ENCODE measurements at places on chromosomes 13 and 19.

DNA sequence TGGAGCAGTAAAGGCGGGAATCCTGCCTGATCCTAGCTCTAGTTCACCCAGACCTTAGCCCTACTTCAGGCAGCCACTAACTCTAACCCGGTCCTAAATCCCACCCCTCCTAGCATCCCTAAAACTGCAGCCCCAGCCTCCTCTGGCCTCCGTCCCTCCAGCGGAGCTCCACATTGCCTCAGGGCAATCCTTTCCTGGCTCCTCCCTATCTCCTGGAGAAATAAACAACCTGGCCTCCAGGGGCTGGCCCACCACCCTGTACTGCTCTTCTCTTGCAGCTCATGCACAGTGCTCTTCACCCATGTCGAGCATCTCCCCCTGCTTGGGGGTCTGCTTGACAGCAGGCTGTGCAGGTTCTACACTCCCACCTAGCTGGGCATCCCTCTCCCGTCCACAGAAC is 6.7 kb downstream of the POU2F2 start:
- DNase-seq: no peak

DNA sequence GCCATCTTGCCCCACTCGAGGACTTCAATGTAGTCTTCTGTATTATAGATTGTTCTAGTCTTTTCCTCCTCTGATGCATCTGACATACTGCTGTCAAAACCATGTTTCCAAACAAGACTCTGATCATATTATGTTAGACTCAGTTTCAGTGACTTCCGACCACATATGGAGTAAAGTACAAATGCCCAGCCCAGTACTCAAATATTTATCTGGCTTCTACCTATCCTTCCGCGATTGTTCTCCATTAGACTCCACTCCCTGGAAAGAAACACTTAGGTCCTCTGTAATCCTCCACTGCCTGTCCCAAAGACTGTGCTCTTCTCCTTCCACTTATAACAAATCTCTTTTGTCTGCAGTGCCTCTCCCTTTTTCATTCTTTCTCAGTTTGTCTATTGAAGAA is 439.5 kb downstream of the EFNB2 start:
- no peak for DNase-seq

- DNase-seq: no peak
These were observed 63.0 kb upstream of the SOX1 start for GRCh38 chr13:112003941-112004340.

GRCh38 chr13:72170571-72170970 is 303.6 kb upstream of the DACH1 start:
- DNase-seq: no peak

- no peak for DNase-seq
These were observed 219.8 kb downstream of the MZT1 start for GRCh38 chr13:72507416-72508199.

DNA sequence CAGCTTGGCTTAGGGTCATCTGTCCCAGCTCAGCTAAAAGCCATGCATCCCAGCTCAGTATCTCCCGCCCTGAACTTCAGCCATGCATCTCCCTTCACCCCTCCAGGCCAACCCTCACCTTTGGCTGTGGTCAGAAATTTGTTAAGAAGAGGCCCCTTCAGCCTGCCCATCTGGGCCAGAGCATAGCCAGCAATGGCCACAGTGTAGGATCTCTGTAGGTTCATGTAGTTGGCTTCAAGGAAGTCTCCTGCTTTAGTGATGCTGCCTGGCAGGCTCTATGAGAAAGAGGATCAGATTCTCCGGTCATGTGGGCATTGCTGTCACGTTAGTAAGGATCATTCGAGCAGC is 16.6 kb upstream of the TNFSF14 start:
- no peak for DNase-seq

DNA sequence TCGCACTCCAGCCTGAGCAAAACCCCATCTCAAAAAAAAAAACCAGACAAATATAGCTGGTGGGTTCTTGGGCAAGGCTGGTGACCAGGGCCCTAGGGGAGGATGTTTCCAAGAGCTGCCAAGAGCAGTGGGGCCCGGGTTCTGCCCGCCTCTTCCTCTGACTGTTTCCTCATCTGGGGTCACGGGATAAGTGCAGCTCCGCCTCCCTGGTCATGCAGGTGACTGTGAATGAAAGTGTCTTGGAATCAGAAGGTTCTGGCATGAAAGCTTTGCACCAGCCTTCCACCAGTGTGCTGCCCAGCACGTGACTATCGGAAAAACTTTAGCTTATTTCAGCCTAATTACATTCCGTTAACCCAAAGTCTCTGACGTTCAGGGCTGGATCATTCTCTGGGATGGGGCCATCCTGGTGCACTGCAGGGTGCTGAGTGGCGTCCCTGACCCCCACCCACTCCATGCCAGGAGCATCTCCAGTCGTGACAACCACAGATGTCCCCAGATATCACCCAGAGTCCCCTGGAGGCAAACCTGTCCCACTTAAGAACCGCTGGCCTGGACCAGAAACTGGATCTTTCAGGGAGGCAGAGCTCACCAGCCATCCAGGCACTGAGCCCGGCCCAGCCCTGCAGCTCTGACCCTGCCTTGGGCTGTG is 85.6 kb downstream of the GNG7 start:
- no peak for DNase-seq

- no peak for DNase-seq
These were observed 2.2 kb downstream of the RPS11 start for GRCh38 chr19:49498475-49498874.

- DNase-seq: no peak
These were observed 679.8 kb upstream of the KLHL1 start for GRCh38 chr13:70788074-70788473.

DNA sequence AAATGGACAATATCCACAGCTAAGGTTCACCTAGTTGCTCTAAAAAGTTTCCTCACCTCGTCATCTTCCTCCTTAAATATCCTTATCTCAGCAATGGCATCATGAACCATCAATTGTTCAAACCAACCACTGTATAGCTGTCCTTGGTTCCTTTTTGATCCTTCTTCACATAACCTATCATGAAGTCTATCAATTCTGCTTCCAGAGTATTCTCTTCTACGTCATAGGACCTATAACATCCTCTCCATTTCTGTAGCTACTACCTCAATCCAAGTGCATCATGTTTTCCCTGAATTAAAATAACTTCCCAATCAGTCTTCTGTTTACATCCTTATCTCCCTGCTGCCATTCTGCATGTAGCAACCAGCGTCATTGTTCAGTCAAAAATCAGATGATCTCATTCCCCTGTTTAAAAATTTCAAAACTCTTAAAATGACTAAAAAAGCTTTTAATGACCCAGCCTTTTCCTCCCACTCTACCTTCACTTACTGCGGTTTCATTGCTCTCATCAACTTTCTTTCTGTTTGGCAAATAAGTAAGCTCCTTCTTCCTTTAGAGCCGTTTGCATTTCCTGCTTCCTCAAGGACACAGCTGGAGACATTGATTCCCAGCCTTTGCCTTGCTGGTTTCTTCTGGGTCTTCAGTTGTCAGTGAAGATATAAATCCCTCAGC is 223.9 kb upstream of the MIR17HG start:
- DNase-seq: no peak

DNA sequence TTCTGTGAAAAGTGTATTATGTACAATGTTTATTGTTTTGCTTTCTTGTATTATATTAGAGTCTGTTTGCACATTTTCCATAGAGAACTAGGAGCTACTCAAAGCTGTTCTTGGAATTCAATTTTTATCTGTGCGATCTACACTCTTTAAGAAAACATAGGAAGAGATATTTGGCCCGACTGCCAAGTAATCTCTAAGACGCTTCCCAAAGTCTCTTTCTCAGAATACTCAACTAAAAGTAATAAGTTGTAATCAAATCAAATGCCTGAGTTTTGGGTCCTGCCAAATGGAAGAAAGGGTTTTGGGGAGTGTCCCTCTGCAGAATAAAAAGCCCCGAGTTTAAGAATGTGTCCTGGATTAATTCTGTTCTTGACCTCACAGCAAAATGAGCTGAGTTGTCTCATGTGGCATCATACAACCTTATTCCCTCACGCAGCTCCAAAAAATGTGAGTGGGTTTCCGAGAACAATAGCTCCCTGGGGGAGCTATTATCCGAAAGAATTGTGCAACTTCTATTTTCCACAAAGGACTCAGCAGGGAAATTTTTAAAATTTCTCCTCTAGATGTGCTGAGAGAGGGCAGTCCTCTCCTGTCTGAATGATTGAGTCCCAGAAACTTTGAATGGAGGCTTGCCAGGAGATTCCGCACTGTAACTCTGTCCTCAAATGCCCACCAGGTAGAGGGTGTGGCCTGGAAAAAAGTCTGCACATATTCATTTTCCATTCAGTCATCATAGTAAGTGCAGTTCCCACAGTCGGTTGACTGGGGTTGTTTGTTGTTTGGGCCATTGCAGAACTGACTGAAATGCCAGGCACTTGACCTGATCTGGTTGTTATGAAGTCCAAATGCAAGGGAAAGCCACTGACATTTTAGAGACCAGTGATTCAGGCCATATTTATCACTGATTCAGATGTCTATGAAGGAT is 280.0 kb upstream of the SOX21 start:
- no peak for DNase-seq

DNA sequence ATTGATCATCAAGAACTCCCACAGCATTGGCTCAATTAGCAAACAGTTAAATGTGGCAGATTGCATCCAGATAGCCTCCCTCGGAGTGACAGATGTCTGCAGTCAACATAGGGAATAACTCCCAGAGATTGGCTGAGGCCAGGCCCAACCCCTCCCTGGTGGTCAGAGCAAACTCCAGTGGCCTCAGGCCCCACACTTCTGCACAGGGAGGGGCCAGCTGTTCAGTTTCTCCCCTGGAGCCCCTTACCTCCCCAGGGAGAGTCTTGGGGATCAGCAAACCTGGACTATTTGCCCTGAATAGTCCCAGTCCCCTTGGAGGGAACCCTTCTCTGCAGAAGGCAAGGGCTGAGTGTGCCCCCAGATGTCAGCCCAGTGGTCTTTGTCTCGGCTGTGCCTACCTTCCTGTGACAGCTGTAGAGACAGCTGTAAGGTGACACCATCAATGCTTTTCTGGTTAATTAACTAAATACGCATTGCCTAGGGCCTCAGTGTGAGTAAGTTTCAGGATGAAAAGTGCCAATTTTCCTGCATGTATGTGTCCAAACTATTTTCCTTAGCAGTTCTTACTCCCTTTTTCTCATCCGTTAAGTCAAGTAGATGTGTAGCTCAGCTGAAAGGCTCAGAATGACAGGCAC is 102.7 kb upstream of the UQCRFS1 start:
- DNase-seq: no peak

DNA sequence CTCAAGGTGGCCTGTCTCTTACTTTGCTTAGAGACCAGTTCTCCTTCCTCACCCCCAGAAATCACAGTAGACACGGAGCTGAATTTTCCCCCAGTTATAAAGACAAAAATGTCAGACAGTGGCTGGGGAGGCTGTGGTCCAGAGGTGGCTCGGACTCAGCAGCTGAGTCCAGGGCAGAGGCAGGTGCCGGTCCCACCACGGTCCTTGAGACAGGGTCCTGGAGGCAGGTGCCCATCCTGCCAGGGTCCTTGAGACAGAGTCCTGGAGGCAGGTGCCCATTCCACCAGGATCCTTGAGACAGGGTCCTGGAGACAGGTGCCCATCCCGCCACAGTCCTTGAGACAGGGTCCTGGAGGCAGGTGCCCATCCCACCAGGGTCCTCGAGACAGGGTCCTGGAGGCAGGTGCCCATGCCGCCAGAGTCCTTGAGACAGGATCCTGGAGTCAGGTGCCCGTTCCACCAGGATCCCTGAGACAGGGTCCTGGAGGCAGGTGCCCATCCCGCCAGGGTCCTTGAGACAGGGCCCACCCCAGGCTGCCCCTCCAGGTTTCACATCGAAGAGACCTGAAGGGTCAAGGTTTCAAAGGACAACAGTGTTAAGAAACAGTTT is 23.1 kb downstream of the PEPD start:
- no peak for DNase-seq

- DNase-seq: no peak
These were observed 489.6 kb upstream of the KLF12 start for GRCh38 chr13:74623761-74624160.

DNA sequence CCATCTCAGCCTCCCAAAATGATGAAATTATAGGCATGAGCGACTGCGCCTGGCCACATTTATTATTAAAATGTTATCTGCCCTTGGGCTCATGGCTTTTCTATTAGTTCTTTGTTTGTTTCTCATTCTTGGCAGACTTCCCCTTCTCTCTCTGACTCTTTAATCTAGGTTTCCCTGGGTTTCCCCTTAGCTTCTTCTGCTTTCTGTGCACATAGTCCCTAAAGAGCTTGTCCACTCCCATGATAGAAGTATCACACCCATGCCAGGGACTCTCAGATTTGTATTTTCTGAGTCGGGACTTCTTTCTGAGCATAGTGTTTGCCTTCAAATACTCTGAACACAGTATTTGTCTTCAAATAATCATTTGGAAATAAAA is 38.6 kb upstream of the ITM2B start:
- no peak for DNase-seq

GRCh38 chr19:33094436-33095067 is 13.6 kb downstream of the GPATCH1 start:
- DNase-seq: no peak

DNA sequence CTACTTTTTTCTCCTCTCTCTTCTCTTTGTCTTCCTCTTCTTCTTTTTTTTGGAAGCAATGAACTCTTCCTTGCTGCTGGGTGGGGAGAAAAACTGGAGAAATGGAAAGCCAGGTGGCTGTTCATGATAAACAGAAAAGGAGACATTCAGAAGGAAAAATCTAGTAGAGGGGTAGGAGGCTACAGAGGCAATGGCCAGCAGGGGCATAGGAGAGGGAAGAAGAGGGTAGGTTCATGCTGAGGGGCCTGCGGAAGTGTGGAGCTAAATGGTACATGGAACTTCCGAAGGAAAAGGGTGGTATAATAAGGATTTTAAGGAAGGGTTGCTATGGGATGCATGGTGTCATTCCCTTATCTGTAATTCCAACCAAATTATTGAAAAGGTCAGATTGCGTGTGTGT is 17.5 kb upstream of the HS6ST3 start:
- DNase-seq: no peak

- no peak for DNase-seq
These were observed at the start of gene HOOK2 for GRCh38 chr19:12774588-12775555. HOOK2 (minus strand) TSS chr19:12775552; CDS start chr19:12775449, 103 bp downstream.

- DNase-seq: no peak
These were observed 4.4 kb downstream of the HAS1 start for GRCh38 chr19:51719251-51719988.
